Caco-2 (cell line): ENCODE measurements at places on chromosomes 5 and 9.

DNA sequence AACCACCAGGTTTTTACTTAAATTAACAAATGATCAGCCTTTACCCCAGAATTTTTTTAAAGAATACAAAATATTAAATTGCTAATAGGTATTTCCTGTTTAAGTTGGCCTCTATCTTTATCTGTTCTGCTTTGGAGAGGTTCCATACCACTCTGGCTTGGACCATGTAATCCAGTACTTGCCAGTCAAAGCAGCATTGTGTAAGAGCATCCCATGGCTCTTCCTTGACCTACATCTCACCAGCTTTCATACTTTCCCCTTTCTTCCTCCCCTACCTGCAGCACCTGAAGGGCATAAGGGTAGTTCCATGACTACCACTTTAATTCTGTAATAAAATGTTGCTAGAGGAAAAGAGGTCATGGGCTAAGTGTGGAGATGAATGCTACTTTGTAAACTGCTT, 140.8 kb upstream of the MTAP start:
- no peak for DNase-seq

GRCh38 chr9:114330636-114331035, 967 bp downstream of the ORM2 start:
- DNase-seq = no peak

DNA sequence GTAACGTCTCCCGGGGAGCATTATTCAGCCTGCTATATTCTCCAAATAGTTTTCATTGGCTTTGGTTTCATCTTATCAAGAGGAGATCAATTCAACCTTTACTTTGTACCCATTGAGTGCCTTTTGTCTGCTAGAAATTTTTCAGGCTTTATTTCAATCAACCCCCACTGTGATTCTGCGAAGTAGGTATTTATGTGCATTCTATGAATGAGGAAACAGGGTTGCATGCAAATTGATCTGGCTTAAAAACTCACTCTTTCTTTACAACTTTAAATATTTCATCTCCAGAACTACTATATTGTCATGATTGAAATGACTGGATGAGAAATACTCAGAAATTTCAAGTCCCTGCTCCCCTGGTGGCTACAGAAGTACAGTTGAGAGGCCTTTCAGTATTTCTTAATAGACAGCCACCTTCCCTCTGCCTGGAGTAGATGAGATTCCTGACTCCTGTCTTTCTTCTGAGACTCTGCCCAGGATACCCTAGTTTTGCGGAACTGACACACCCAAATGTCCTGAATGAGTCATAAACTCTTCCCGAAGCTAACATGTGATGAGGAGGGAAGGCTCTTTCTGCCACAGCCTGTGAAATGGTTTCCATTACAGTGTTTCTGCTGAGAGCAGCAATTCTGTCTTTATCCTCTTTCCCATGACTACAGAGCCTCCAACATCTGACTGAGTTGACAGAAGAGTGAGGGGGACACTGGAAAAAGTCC, 52.6 kb upstream of the TNC start:
- no peak for DNase-seq

- DNase-seq = no peak
These were observed 256.9 kb downstream of the BNC2 start for GRCh38 chr9:16613605-16614004.

DNA sequence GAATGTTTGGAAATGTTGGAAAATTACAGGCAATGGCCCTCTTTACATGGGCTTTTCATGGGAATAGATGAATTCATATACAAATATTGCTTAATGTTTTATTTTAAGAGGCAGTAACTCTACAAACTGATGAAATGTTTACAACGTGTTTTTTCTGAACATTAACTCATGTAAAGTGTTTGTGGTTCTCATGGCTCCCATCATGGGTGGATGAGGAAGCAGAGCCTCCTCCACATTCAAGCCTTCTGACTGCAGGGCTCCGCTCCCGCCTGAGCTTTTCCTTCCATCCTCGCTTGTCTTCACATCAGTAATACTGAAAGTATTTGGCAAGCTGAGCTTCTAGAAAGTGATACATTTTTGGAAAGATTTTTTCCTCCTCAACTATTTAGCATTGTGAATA, 204.2 kb downstream of the ARHGAP26 start:
- DNase-seq = no peak

DNA sequence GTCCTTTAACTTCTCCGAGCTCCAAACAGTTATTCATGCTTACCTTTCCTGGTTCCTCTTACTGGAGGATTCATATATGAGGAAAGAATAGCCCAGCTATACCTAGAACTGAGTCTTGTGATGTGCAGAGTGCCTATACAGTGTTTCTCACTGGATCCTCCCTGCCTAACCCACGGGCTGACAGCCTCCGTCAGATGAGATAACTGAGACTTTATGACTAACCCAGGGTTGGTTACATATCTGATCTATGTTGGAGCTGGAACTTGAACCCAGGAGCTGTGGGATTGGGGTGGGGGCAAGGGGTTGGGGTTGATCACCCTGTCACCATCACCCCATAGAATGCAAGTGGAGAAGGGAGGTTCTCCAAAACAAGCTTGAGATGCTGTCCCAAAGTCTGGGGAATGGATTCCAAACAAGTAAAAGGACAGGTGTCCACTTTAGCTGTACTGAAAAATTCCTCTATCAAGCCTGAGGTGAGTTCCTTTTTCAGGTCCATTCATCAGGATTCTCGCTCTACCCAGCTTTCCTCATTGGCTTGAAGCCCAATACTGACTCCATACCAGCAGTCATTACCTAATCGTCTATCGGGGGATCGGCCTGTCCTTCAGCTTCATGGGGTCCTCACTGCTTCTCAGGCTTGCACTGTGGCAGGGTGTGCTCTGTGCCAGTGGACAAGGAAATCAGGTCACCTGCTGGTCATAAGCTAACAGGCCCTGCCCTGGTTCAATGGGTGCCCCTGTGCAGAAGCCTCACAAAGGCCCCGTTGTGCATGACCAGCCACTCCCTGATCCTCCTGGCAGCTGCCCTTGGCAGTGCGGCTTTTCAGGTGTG, 100.6 kb downstream of the ARHGAP26 start:
- DNase-seq = no peak

DNA sequence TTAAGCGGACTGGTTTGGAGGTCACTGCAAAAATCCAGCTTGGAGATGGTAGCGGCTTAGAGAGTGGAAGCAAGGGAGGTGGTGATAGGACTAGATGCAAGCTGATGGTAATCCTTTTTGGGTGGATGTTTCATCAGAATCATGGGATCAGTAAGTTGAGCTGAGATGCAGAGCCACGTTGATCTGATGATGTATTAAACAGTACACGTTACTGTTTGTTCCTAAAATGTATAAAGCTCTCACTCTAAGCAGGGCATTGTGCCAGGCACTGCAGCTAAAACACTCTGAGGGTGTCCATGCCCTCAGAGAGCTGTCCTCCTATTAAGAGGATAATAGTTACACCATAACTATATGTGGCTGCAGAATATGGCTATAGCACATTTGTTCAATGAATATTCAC, 93.1 kb downstream of the JAKMIP2 start:
- DNase-seq = no peak

DNA sequence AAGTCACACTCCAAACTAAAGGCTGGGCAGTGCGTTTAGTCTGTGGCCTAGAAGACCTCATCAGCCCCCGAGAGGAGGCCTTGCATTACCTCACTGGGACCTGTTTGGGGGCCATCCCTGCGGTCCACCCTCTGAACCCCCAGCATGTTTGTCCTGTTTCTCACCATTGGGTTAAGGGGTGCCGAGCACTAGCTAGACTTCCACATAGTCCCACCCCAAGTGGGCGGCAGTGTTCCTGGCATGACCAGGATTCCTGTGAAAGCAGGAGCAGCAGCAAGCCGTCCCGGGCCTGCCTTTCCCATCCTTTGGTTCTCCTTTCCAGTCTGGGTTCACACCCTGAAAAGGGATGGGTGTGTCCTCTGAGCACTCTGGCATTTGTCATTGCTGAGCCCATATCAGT, 26.6 kb upstream of the SAP30L start:
- DNase-seq = no peak

DNA sequence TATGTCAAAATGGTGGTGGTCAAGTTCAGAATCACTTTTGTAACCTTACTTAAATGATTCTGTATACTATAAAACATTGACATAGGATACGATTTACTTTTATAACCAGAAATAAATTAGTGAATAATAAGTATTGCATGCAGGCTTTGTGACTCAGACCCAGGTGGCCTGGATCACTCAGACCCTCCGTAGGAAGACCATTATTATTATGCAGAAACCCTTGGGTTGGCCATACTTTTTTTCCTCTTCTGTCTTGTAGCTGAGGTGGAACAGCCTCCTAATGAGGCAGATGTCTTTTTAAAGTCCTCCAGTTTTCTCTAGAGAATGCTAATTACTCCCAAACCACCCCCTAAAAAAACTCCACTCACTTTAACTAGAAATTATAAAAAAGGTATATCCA, 121.9 kb downstream of the LPAR1 start:
- DNase-seq = no peak

DNA sequence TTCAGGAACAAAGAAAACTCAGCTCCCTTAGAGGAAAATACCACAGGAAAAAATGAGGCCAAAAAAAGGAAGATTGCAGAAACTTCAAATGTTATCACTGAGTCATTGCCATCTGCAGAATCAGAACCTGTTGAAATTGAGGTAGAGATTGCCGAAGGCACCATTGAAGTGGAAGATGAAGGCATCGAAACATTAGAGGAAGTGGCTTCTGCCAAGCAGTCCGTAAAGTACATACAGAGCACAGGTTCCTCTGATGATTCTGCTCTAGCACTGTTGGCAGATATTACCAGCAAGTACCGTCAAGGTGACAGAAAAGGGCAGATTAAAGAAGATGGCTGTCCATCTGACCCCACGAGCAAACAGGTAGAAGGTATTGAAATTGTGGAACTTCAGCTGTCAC, 30.8 kb upstream of the NIM1K start:
- no peak for DNase-seq

DNA sequence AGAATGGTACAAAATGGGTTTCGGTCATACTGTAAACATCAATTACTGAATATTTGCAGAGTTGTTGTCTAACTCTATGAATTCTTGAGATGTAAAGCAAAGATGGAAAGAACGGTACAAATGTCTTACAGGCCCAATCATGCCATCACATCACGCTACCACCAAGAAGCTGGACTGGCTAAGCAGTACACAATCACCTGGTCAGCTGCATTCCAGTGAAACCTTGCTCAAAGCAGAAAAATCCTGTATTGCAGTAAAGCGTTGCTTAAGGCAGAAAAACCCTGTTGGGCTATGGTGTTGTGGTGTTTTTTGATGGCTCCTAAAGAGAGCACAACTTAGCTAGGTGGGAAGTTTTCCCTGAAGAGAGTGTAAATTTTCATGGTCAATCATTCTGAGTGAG, 112.6 kb upstream of the RASA1 start:
- no peak for DNase-seq
